ENCODE measurements at places on chromosomes 11 and 22.
A peak's percentile ranks its signal among the peaks of the same experiment; 100 is the strongest.

DNA sequence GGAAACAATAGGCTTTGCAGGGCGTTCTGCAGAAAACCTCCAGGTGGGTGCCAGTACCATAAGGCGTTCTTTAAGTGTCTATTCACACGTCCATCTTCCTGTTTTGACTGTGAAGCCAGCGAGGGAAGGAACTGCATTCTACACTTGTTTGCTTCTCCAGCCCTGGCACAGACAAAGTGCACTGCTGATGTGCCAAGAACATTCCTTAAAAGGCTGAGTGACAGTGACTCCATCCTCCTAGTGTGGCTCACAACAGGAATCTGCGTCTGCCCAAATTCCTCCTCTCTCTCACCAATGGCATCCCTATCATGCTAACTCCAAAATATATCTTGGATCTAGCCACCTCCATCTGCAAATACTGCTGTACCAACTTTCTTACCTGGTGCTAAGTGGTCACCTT is 407.4 kb upstream of the SYN3 start:
- DNase-seq, result no peak

- DNase-seq, result no peak
These were observed 131.5 kb upstream of the MPPED2 start for GRCh38 chr11:30717641-30718040.

GRCh38 chr22:22815397-22816170 is 72.0 kb upstream of the IGLL5 start:
- DNase-seq, result no peak

- DNase-seq, result no peak
These were observed 115.1 kb upstream of the CRYBB3 start for GRCh38 chr22:25084405-25085107.

- no peak for DNase-seq
These were observed 213.6 kb upstream of the ZBED5 start for GRCh38 chr11:11071486-11071885.

GRCh38 chr22:25888399-25889054 is 146.5 kb downstream of the MYO18B start:
- no peak for DNase-seq

GRCh38 chr11:45166604-45166897 is 20.1 kb downstream of the PRDM11 start:
- DNase-seq, result no peak

GRCh38 chr22:48712558-48713271 is 1115.0 kb downstream of the BRD1 start:
- DNase-seq, result no peak

GRCh38 chr22:48579043-48579927 is 1248.4 kb downstream of the BRD1 start:
- no peak for DNase-seq

DNA sequence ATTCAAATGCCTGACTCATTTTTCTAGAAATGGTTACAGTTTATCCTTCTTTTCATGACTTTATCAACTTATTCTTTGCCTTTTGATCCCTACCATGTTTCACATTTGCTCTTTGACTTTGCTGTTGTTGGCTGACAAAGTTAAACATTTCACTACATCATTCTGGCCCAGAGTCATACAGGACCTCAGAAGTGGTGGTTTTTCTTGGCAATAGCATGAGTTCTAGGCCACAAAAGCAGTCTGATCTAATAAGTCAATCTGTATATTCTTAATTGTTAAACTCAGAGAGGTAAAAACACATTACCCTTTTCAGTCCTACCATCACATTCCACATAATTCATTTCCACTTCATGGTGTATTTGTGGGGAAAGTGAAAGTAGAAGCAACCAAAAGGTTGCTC is 763.2 kb upstream of the TENM4 start:
- DNase-seq, result no peak

GRCh38 chr11:70606248-70606950 is 208.1 kb downstream of the CTTN start:
- no peak for DNase-seq

DNA sequence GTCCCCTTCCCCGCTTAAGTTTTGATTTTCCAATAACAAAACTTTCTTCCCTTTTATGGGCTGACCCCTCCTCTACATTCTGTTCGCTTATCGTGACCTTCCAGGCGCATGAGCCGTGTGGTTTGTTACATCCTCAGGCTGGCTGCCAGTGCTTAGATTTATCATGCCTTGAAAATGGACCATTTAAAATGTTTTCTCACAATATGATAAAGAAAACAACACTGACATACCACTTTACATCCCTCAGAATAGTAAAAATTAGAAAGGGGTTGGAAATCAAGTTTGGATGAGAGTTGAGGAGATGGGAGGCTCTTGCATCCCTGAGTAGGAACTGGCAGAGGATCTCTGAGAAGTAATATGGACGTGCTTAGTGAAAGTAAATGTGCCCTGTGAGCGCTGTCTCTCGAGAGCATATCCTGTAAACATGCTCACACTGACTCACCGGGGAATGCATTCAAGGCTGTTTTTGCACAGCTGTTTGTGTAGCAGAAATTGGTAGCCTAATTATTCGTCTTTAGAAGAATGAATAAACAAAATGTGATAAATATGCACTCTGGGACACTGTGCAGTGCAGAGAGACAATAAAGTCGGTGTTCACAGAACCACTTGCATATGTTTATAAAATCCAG is 17.1 kb upstream of the TOLLIP start:
- DNase-seq, result peak; percentile 31

DNA sequence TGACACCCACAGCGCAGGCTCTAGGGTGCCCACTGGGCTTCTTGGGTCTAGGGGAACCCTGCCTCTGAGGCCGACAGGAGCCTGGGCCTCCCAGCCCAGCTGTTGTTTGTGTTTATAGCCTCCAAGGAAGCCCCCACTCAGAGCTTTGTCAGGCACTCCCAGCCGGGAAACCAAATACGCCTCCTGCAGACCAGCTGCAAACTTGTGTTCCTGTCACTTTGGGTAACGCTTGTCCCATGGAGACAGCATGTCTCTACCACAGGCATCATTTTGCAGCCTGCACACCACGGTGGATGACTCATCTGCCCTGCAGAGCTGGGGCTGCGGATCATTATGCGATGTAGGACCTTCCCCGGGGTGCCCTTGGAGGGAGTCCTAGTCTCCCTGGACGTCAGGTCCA is 40.6 kb upstream of the CRYBB3 start:
- DNase-seq, result no peak

- no peak for DNase-seq
These were observed 77.3 kb upstream of the NECTIN1 start for GRCh38 chr11:119806064-119806915.

GRCh38 chr11:35261197-35261596 is 122.2 kb downstream of the CD44 start:
- DNase-seq, result no peak

DNA sequence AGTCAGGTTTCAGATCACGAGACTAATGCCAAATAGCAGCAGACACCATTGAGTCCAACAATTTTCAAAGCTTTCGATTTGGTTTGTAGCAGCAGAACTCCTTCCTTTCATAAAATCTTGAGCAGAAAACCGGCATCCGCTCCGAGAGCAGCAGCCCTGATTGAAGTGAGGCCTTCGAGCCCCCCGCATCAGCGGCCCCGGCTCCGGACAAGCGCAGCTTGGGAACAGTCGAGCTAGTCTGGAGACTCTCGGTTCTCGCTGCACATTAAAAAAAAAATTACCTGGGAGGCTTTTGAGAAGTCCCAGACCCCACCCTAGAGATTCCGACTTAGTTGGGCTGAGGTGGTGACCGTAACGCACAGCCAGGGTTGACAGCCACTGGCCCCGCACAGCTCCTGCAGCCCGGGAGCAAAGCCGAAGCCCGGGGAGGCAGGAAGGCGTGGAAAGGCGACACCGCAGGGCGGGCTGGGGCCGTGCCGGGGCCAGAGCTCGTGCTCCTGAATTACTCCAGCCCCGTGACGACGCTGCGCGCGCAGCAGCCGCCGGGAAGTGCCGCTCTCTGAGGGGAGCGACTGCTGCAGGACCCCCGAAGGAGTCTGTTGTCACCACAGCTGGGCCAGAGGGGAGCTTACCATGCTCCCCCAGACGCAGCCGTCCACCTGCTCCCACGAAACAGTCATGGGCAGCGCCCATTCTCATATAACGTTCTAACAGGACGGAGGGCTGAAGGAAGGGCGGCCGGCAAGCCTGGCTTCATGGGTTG is 57.8 kb downstream of the SPATA19 start:
- DNase-seq, result no peak

DNA sequence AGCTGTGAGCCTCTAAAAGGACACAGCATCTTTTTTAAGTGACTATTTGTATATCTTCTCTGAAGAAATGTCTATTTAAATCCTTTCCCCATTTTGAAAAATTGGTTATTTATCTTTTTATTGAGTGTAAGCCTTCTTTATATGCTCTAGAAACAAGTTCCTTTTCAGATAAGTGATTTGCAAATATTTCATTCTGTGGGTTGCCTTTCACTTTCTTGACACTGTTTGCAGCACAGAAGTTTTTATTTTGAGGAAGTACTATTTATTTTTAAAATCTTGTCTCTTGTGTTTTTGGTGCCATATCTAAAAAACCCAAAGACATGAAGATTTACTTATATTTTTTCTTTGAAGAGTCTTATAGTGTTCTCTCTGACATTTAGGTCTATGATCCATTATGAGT is 40.1 kb upstream of the LYVE1 start:
- DNase-seq, result no peak

DNA sequence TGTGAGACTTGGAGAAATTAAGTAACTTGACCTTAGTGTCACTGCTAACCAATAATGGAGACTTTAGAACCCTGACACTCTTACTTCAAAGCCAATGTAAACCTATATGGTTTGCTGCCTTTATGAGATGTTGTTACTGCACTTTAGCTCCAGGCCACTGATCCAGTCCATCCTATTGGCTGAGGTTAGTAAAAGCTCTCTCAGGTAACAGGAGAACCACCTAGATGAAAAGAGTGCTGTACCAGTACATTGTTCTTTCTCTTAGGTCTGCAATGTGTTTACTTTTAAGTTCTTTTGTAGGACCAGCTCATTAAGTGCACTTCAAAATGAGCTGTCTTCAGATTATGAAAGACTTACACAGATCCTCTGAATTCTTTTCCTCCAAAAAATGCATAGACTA is 994.0 kb upstream of the FAT3 start:
- DNase-seq, result no peak

GRCh38 chr11:2741377-2742131 is 41.8 kb upstream of the KCNQ1OT1 start:
- no peak for DNase-seq

- no peak for DNase-seq
These were observed 123.9 kb downstream of the MRTFA start for GRCh38 chr22:40512426-40513136.

DNA sequence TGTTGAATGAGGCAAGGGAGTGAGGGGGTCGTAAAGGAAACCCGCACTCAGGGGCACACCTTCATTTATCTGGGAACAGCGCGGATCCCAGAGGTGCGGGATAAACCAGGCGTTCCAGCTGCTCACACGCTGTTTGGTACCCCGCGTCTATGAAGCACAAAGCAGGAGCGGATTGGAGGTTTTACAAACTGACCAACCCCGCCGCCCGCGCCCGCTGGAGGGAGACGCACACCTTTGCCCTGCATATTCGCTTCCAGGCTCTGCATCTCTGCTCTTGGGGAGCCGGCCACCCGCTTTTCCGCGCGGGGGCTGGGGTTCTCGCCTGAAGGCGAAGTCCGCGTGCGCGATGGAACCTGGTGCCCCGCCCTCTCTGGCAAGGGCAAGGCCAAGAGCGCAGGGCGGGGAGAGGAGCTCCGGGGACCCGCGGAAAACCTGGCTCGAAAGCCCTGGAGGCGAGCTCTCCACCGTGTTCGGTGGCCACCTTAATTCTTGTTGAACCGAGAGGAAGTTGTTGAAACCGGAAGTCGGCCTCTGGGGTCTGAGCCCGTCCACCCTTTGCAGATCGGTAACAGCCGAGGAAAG is 6.8 kb upstream of the ALX4 start:
- peak; percentile 75 for DNase-seq

GRCh38 chr11:97557399-97557798 is 1167.6 kb downstream of the JRKL start:
- no peak for DNase-seq

DNA sequence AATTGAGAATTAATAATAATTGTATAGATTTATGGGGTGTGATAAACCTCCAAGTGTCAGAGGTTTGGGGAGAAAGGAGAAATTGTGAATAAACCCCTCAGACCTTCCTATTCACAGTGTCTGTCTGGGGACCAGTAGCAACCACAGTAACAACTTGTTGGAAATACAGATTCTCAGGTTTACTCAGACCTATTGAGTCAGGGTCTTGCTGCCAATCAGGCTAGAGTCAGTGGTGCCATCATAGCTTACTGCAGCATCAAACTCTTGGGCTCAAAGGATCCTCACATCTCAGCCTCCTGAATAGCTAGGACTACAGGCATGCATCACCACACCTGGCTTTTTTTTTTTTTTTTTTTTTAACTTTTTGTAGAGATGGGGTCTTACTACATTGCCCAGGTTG is 17.3 kb downstream of the SLC3A2 start:
- no peak for DNase-seq

- no peak for DNase-seq
These were observed 17.2 kb upstream of the KLHL35 start for GRCh38 chr11:75450236-75450635.

DNA sequence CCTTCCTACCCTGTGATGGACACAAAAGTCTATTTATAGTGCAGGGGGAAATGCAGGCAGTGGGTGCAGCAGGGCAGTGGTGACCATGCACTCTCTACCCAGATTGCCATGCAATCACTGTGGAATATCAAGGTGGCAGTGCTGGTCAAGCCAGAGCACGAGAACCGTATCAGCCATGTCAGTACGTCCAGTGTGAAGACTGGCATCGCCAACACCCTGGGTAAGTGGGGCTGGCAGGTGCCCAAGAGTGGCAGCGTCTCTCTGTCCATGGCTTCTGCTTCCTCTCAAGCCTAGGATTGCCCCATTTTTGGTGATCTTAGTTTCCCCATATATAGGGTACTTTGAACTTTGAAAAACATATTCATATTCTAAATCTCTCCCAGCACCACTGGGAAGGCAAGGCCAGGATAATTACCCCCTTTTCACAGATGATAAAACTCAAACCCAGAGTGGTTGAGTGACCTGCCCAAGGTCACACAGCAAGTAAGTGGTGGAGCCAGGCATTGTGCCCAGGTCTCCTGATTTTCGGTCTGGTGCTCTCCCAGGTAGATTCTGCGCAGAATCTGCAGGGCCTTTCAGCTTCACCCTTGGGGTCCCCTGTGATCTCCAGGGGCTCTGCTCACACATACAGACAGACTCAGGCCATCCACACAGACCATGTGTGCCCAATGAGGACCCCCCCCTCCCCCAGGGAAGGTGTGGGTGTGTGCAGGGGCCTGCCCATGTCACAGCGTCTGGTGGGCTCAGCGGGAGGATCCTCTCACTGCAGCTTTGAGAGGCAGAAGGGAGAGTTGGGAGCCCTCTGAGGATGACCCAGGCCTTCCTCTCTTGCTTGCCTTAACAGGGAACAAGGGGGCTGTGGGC is 7.1 kb downstream of the INPPL1 start:
- DNase-seq, result no peak

DNA sequence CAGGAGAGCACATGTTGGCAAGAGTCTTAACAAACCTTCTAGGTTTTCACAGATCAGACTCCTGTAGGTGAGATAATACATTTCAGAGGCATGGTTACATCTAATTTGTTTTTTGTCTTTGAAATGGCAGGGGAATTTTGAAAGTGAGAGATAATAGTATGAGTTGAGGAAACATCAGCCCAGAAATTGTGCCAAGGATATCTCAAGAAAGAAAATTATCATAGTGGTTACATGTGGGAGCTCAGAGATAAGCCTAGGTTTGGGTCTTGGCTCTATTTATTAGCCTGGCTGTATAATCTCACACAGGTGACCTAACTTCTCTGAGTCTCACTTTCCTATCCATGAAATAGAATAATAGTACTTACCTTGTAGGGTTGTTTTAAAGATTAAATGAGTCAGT is 443 bp downstream of the BTBD18 start:
- DNase-seq, result no peak
